ENCODE measurements at places on chromosomes 13 and 19. TPM values are rescaled to one million over a fixed set of nuclear protein-coding genes. Genes with fewer than 3 reads are reported as not detected.

CGB8 gene
- not detected for total RNA-seq

PCCA gene
- 80.4 TPM for total RNA-seq

C1QTNF9 gene
- total RNA-seq, result not detected

ONECUT3 gene
- not detected for total RNA-seq

NAA16 gene
- 5.5 TPM for total RNA-seq

SLC10A2 gene
- not detected for total RNA-seq

ZNF415 gene
- 0.60 TPM for total RNA-seq

EXOC3L2 gene
- total RNA-seq, result 1.3 TPM

ZNF836 gene
- 7.3 TPM for total RNA-seq

ZNF880 gene
- total RNA-seq, result 20.6 TPM

TMEM255B gene
- total RNA-seq, result 47.4 TPM

ZNF99 gene
- total RNA-seq, result not detected

MARCHF2 gene
- total RNA-seq, result 210 TPM

MTUS2 gene
- total RNA-seq, result not detected

WDR87 gene
- total RNA-seq, result not detected

CEACAM5 gene
- total RNA-seq, result not detected

LRG1 gene
- total RNA-seq, result 2.4 TPM

Measured in dermis lymphatic vessel endothelial cell (primary cell).